ENCODE measurements at places on chromosomes 5 and 9. TPM values are rescaled to one million over a fixed set of nuclear protein-coding genes. Genes with fewer than 3 reads are reported as not detected.

- DNase-seq, result no peak
- H3K4me3 ChIP-seq, result no peak overlapping the region
- no peaks in the 10 kb centered on the region for H3K36me3 ChIP-seq
- no peaks in the 10 kb centered on the region for H3K27me3 ChIP-seq
- H3K27ac ChIP-seq, result peak overlapping the region; percentile 13
Observed at GRCh38 chr9:89425921-89426383, 72.0 kb downstream of the SEMA4D start.

The ADAMTS12 gene
- total RNA-seq, result 0.76 TPM

GRCh38 chr5:73121119-73121463 is 716 bp downstream of the TMEM171 start:
- H3K4me1 ChIP-seq, result peaks cover 50% of the 10 kb centered on the region
- no peak for DNase-seq
- H3K27me3 ChIP-seq, result no peaks in the 10 kb centered on the region

DNA sequence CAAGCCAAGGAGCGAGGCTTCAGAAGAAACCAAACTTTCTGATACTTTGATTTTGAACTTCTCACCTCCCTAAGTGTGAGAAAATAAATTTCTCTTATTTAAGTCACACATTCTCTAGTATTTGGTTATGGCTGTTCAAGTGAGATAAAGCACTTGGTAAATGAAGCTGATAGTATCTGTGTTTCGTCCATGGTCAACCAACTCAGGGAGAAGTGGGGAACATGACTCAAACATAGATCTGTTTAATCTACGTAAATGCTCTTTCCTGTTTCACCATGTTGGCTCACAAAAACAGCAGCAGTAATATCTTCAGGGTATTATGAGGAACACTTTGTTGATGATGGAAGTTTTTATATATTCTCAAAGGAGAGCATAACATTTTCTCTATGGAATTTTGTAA is 2167.2 kb upstream of the C9orf72 start:
- no peak overlapping the region for H3K27ac ChIP-seq
- no peak overlapping the region for H3K4me3 ChIP-seq
- H3K36me3 ChIP-seq, result no peaks in the 10 kb centered on the region
- H3K4me1 ChIP-seq, result no peaks in the 10 kb centered on the region
- H3K27me3 ChIP-seq, result no peaks in the 10 kb centered on the region
- no peak for DNase-seq

GRCh38 chr5:38985909-38986452 is 88.2 kb downstream of the RICTOR start:
- no peak for DNase-seq
- no peak overlapping the region for H3K4me3 ChIP-seq
- no peaks in the 10 kb centered on the region for H3K36me3 ChIP-seq
- H3K27me3 ChIP-seq, result no peaks in the 10 kb centered on the region

GRCh38 chr9:131299346-131299960 is 9.9 kb downstream of the PLPP7 start:
- DNase-seq, result no peak
- H3K4me3 ChIP-seq, result no peak overlapping the region
- H3K27ac ChIP-seq, result no peak overlapping the region
- no peaks in the 10 kb centered on the region for H3K36me3 ChIP-seq

The SAXO1 gene
- not detected for total RNA-seq

- no peak overlapping the region for H3K4me3 ChIP-seq
- no peak overlapping the region for H3K27ac ChIP-seq
Observed at GRCh38 chr9:21590058-21590996, 108.2 kb upstream of the IFNE start.

- H3K27ac ChIP-seq, result no peak overlapping the region
- H3K27me3 ChIP-seq, result peaks cover 13% of the 10 kb centered on the region
- no peaks in the 10 kb centered on the region for H3K36me3 ChIP-seq
- no peaks in the 10 kb centered on the region for H3K4me1 ChIP-seq
- no peak overlapping the region for H3K4me3 ChIP-seq
- DNase-seq, result no peak
Observed at GRCh38 chr9:81565609-81566008, 123.7 kb downstream of the TLE1 start.

DNA sequence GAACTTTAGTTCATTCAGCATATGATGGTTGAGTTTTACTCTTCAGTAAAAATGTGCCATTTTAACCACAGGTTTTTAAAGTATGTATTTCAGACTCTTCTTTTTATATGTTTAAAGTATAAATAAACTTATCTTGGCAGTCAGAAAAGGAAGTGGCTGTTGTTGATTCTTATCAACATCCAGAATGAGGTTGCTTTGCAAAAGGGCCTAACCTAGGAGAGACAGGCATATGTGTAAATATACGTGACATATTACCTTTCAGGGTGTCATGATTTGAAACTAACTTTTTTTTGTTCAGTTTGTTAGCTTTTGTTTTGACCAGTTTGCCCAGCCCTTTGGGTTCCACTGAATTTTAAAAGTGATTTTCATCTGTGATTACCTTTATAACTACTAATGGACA is 7.4 kb downstream of the SMARCA2 start:
- no peak overlapping the region for H3K27ac ChIP-seq
- H3K36me3 ChIP-seq, result no peaks in the 10 kb centered on the region
- no peak overlapping the region for H3K4me3 ChIP-seq
- DNase-seq, result no peak

The ARSI gene
- total RNA-seq, result 5.1 TPM

GRCh38 chr5:119347991-119348390 is 7.8 kb upstream of the TNFAIP8 start:
- no peaks in the 10 kb centered on the region for H3K36me3 ChIP-seq
- H3K27ac ChIP-seq, result no peak overlapping the region
- H3K27me3 ChIP-seq, result no peaks in the 10 kb centered on the region
- H3K4me3 ChIP-seq, result no peak overlapping the region
- no peak for DNase-seq

- peaks cover 40% of the 10 kb centered on the region for H3K4me1 ChIP-seq
- no peaks in the 10 kb centered on the region for H3K27me3 ChIP-seq
- H3K4me3 ChIP-seq, result peak overlapping the region; percentile 62
- no peak for DNase-seq
- H3K36me3 ChIP-seq, result no peaks in the 10 kb centered on the region
Observed at GRCh38 chr5:88881571-88881971, 1.4 kb downstream of the MEF2C start.

- H3K27ac ChIP-seq, result no peak overlapping the region
- no peak for DNase-seq
- no peaks in the 10 kb centered on the region for H3K27me3 ChIP-seq
- no peak overlapping the region for H3K4me3 ChIP-seq
- peaks cover 2% of the 10 kb centered on the region for H3K4me1 ChIP-seq
Observed at GRCh38 chr5:43161244-43161643, 30.8 kb upstream of the NIM1K start.

GRCh38 chr5:134975843-134976242 is 8.1 kb downstream of the CATSPER3 start:
- H3K36me3 ChIP-seq, result peaks cover 13% of the 10 kb centered on the region
- H3K4me3 ChIP-seq, result no peak overlapping the region

The UBAC1 gene
- 63.2 TPM for total RNA-seq

GRCh38 chr5:64971513-64971912 is 202.8 kb downstream of the CWC27 start:
- H3K4me3 ChIP-seq, result no peak overlapping the region
- H3K36me3 ChIP-seq, result no peaks in the 10 kb centered on the region
- no peak for DNase-seq
- no peaks in the 10 kb centered on the region for H3K4me1 ChIP-seq
- H3K27me3 ChIP-seq, result no peaks in the 10 kb centered on the region

The DOLK gene
- total RNA-seq, result 17.1 TPM

All from esophagus squamous epithelium (tissue), 5 donors.